Cardiac septum (tissue), 1 donor: ENCODE measurements at places on chromosomes 13 and 19. TPM values are rescaled to one million over a fixed set of nuclear protein-coding genes. Genes with fewer than 3 reads are reported as not detected.

GRCh38 chr13:26946684-26947343, 186.2 kb upstream of the GPR12 start:
- DNase-seq: no peak

DNA sequence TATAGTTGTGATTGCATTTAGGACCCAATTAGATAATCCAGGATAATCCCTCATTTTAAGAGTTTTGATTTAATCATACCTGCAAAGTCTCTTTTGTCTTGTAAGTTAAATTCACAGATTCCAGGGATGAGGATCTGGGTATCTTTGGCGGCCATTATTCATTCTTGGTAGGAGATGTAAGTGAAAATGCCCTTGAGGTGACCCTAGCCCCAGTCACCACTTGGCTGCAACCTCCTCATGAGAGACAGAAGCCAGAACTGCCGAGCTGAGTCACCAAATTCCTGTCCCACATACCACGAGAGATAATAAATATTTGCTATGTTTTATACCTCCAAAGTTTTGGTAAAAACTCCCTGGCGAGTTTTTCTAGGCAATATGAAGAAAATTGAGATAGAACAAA, 389.4 kb downstream of the RFC3 start:
- no peak for DNase-seq

ZNF534 gene
- total RNA-seq: 0.73 TPM

ZNF112 gene
- total RNA-seq: 3.8 TPM

FBN3 gene
- total RNA-seq: not detected

GRCh38 chr13:95553581-95554385, 1.3 kb downstream of the CLDN10 start:
- DNase-seq: peak; percentile 79

KIRREL2 gene
- not detected for total RNA-seq

ZNRF4 gene
- not detected for total RNA-seq

DNA sequence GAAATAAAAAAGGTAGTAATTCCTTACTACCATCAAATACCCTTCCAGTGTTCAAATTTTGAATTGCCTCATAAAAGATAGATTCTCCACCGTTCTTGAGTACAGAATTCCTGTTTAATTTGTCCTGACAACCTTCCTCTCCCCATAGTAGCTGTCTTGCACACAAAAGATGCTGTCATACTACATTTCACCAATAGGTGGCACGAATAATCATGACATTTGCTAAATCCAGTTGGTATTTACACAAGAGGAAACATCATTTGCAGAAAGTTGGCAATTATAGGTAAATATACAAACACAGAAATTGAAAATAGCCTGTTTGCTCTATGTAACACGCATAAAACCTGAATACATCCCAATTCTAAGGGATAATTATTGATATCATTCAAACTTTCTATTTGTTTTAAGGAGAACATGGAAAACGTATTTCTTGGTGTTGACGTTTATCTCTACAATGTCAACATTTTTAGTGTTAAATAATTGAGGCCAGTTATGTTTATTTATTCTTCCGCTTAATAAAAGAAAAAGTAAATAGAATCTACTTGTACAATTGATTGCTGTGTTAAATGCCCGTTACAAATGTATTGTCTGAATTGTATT, 58.3 kb upstream of the CLDN10 start:
- DNase-seq: no peak

GRCh38 chr13:29171244-29171643, 351.1 kb downstream of the MTUS2 start:
- DNase-seq: no peak

SPTBN4 gene
- total RNA-seq: 5.1 TPM

SOX21 gene
- not detected for total RNA-seq

TEX29 gene
- total RNA-seq: 0.70 TPM

DNA sequence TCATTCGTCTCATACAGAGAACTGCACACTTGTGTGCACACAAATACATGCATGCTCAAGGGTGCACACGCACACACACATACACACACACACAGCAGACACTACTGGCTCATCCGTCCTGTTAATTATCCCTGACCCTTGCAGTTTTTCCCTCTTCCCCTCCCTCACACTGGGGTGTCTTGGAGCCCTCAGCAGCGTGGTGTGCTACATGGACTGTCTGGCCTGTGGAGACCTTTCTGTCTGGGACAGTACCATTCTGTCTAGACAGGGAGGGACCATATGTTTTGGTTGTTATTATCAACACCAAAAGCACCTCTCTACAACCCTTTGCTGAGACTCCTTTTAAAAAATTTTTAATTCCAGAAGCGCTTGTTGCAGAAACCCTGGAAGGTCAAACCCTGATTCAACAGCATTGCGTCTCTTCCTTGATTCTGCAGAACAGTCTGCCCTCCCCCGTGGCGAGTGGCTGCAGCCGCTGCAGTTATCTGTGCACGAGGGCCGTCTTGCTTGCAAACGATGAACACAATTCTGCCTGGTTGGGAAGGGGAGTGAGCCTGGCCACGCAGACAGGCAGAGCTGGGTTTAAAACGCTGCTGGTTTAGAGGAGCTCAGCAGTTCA, 374.0 kb downstream of the IRS2 start:
- DNase-seq: peak; percentile 87

POU4F1 gene
- total RNA-seq: 0.11 TPM

- DNase-seq: no peak
Observed at GRCh38 chr13:102401265-102401664, 583 bp downstream of the FGF14 start.

DNA sequence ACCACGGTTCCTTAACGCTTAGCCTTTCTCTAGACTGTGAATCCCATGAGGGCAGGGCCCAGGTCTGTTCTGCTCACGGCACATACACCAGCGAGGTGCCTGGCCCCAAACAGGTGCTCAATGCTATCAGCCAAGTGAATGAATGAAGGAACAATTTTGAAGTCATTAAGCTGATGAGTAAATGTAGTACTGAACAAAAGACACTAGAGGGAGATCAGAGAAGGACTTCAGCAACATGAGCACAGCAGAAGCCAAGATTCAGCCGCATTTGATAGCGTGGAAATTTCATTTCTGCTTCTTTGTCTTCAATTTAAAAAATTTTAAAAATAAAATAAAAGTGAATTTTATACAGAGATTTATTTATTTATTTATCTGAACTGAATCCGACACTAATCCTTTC, 20.1 kb upstream of the MYO16 start:
- DNase-seq: no peak

GRCh38 chr13:75904012-75904411, 267.9 kb downstream of the LMO7 start:
- no peak for DNase-seq

ZNF490 gene
- total RNA-seq: 5.1 TPM

MAST3 gene
- 5.2 TPM for total RNA-seq

ZNF221 gene
- total RNA-seq: 4.7 TPM

PLIN5 gene
- total RNA-seq: 25.1 TPM

DNA sequence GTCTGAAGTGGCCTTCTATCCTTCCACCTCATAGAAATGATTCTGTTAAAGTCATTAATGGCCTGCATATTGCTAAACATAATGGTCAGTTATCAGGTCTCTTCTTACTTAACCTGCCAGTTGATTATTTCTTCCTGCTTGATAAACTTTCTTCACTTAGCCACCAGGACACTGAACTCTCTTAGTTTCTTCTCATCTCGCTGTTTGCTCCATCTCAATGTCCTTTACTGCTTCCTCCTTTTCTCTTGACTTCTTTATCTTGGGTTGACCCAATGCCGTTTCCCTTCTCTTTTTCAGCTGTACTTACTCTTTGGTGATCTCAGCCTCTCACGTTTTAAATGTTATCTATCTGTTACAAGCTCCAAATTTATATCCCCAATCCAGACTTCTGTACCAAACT, 17.1 kb upstream of the CLC start:
- no peak for DNase-seq

DNA sequence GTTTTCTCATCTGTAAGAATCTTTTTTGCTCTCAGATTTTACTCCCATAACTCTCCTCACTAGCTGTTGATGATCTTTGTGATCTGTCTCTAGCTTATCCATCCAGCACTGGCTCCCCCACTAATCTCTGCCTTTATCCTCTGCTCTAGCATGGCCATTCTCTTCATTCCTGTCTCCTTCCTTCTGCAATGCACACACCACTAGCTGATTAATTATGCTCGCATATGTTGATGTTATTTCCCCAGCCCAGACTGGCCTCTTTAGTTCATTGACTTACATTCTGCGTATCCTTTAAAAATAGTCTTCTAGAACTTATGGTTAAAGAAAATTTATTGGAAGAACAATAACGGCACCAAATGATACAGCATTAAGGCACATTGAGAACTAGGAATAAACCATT, 52.5 kb downstream of the DGKH start:
- no peak for DNase-seq

TMPRSS9 gene
- total RNA-seq: not detected

GRCh38 chr19:34232566-34233481, 21.5 kb upstream of the GARRE1 start:
- no peak for DNase-seq

TPTE2 gene
- not detected for total RNA-seq

DNA sequence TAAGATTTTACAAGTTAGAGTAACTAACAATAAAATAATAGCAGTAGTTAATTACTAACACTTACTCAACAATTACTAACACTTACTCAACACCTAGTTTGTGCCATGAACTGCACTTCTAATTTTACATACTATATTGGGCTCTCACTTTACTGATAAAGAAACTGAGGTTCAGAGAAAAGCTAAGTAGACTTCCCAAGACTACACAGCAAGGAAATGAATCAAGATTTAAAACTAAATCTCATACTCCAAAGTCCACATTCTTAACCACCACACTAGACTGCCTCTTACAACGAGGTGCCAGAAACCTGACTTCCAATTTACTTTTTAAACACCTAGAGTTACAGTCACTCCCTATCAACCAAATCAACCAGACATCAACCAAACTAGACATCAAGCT, 25.1 kb downstream of the RBM26 start:
- no peak for DNase-seq

RNF17 gene
- not detected for total RNA-seq

IRGC gene
- not detected for total RNA-seq

DNA sequence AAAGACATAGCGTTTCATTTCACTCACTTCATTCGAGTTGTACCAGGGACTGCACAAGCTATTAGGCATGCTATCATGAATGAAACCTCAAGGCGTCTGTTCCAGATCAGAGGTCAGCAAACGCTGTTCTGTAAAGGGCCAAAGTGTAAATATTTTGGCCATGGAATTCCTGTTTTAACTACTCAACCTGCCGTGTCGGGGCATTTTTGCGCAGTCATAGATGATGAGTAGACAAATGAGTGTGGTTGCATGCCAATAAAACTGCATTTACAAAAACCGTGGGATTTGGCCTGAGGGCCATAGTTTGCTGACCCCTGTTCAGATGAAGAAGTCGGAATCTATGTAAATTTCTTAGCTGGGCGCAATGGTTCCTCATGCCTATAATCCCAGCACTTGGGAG, 6.5 kb downstream of the INSR start:
- no peak for DNase-seq

- no peak for DNase-seq
Observed at GRCh38 chr13:41386211-41386610, 71.1 kb upstream of the RGCC start.

GRCh38 chr19:56946159-56946558, 105.6 kb upstream of the PEG3 start:
- DNase-seq: no peak

GRCh38 chr19:1133471-1133929, 29.7 kb downstream of the GPX4 start:
- DNase-seq: no peak

GRCh38 chr13:45167611-45168554, 33.0 kb downstream of the KCTD4 start:
- DNase-seq: no peak

DNA sequence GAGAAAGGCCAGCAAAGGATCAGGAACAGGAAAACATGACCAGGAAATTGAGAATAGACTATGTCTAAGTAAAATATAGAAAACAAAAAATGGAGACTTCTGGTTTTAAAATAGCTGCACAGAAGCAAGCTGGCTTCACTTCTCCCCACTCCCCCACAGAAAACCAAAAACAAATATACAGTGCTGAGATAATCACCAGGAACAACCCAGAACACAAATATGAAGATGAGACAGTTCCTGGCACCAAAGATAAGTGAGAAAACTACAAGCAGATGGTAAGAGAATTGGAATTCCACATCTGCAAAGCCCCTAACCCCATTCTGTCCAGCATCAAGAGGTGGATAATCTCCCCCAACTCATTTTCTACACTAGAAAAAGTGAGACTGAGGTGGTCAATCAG, 397.7 kb downstream of the SUCLA2 start:
- no peak for DNase-seq

GRCh38 chr19:1774989-1775772, 21.9 kb downstream of the ONECUT3 start:
- DNase-seq: no peak

DNA sequence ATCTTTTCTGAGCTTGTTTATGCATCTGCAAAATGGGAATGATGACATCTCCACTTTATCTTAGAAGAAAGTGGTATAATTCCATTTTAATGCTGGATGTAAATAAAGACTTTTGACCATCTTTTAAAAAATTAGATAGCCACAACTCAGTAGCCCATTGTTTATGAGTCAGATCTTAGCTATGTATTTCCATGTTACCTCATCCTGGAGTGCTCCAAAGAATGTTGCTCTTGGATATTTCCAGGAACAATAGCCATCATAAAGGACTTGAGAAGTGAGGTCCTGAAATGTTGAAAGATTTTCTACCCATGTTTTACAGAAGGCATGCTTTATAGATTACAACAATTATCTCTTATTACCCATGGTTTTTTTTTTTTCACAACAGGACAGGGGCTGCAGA, 229.3 kb upstream of the EDNRB start:
- no peak for DNase-seq

GRCh38 chr13:98342953-98343352, 165.9 kb upstream of the RNF113B start:
- DNase-seq: no peak

ABHD8 gene
- 8.6 TPM for total RNA-seq

DNA sequence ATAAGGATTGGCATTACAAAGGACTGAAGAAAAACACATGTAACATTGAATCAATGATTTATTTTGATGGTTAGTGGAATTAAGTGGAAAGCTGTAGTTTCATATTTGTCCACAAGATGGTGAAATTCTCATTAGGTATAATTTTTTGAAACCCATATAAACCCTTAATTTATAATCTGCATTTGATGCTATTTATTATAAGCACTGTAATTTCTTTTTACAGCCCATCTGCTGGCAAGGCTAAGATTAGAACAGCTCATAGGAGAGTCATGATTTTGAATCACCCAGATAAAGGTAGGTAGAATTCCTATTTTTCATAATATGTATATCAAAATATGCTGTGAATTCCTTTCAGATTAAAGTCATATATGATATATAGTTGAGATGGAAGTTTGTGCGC, 62.2 kb downstream of the DNAJC15 start:
- DNase-seq: no peak

FOXA3 gene
- total RNA-seq: not detected

MAB21L1 gene
- 0.27 TPM for total RNA-seq

LILRA5 gene
- total RNA-seq: 2.1 TPM

NKPD1 gene
- not detected for total RNA-seq

C5AR1 gene
- total RNA-seq: 12.9 TPM

LYPD5 gene
- 1.3 TPM for total RNA-seq

DNA sequence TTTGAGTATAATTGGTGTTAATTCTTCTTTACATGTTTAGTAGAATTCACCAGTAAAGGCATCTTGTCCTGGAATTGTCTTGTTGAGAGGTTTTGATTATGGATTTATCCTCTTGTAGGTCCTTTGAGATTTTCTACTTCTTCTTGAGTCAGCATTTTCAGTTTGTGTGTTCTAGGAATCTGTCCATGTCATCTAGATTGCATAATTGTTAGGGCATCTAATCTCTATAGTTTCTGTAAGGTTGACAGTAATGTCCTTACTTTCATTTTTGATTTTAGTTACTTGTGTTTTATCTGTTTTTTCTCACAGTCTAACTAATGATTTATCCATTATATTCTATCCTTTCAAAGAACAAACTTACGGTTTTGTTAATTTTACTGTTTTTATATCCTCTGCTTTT, 492.0 kb downstream of the FGF9 start:
- no peak for DNase-seq
